NT2/D1 (cell line): ENCODE measurements at places on chromosomes 7 and 10.
A peak's percentile ranks its signal among the peaks of the same experiment; 100 is the strongest.

- no peak for DNase-seq
Observed at GRCh38 chr7:84263106-84263505, 68.5 kb upstream of the SEMA3A start.

DNA sequence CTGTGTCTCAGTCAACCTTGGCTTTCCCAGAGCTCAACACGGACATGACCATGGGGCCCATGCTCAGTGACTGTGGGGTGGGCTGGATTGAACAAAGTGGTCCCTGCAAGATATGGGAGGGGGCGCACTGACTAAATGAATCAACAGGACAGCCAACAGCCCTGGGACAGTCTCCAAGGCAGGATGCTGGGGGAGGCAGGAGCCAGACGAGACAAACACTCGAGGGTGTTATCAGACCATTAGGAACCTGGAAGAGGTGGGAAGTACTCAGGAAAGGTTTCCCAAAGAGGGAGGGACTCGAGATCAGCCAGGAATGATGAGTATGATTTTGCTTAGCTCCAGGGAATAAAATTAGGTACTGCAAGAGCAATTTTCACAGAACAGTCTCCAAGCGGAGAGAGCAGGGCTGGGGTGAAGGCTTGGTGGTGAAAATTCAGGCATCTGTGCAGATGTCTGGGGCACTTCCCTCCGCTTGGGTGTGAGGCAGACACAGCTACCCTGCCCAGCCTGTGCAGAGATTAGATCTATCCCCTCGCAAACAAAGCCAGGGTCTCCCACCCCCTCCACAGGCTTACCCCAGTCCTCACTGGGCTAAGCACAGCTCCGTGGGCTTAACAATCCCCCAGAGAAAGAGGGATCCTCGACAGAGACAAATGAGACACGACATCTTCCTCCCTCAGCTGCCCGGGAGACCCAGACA is 261.1 kb upstream of the ZMIZ1 start:
- no peak for DNase-seq

DNA sequence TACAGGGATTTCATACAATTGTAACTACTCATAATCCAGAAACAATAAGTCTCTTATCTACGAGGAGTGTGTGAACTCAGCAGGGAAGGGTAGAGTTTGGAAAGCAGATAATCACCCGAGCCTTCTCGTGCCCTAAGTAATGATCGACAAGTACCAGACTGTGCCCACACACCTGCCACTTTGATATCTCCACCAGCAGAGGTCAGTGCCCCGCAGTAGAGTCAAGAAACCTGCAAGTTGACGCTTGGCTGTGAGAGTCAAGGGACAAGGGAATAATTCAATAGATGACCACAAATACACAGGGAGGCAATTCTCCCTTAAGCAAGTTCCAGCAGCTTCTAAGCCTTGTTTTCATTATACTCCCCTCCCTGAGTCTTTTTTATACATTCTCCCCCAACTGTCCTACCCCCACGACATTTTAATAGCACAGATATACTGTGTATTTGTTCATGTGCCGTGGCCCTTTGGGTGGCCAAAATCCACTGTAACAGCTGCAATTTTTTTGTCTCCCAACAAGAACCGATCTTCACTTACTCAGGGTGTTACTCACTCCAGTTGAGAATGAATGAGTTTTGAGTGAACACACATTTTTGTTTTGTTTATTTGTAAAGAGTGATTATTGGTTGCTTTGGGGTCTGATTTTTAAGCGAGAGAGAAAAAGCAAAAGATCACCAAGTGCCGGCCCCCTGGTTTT is 106.9 kb upstream of the RHEB start:
- no peak for DNase-seq

DNA sequence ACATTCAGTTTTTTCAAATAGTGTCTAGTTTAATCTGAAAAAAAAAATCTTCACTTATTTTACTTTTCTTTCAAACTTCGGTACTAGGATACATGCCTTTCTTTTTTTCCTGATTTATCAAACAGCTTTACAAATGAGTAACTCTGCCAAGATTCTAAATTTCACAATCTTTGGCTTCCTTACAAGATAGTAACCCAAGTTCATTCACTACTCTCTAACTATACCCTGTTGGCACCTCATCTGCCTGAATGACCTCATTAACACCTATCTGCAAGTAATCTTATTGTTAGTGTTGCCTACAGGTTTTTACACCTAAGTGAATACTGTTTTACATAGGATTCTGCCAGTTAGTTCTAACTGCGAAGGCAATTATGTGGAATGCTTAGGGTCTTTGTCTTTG is 159.8 kb downstream of the FOXP2 start:
- no peak for DNase-seq

DNA sequence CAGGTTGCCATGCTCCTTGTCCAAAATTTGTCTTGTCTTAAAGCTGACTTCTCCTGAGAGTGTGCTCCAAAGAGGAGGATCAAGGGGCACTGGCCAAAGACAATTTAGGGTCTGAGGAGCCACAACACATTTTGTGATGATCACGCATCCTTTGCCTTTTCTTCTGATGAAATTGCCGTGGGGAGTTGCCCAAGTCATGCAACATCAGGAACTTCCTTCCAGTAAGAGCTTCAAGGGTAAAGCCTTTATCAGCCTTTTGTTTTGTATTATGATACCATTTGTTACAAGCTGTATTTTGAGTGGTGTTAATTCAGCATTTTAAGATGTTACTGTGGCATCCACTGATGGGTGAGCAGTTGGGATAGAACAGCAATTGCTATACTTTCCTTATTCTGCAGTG is 131.2 kb upstream of the MKI67 start:
- DNase-seq: no peak

- peak; percentile 39 for DNase-seq
Observed at GRCh38 chr10:62594093-62594520, 210.4 kb upstream of the ADO start.

GRCh38 chr10:86706977-86707376 is 38.7 kb downstream of the LDB3 start:
- no peak for DNase-seq

GRCh38 chr7:12759151-12759550 is 71.7 kb downstream of the ARL4A start:
- no peak for DNase-seq

- DNase-seq: no peak
Observed at GRCh38 chr7:149882248-149883047, 8.7 kb downstream of the ATP6V0E2 start.

GRCh38 chr7:102287111-102287980 is 678 bp downstream of the SH2B2 start:
- DNase-seq: no peak

DNA sequence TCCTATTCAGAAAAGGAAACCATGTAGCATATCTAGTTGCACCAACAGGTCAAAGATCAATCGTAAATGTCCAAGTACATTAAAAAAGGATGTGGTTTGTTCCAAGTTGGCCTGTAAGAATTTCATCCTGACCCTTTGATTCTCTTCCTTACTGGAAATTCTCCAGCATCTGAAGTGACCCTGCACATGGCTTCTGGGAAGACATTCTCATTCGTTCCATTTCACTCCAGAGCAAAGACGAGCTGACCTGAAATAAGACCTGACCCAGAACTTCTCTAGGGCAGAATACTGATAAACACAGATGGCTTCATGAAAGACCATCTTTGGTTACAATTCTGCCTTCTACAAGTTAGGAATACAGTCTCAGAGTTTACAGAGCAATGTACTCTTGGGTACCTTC is 39.8 kb downstream of the ASB4 start:
- no peak for DNase-seq

GRCh38 chr10:123993534-123994416 is 99.6 kb downstream of the CHST15 start:
- no peak for DNase-seq

GRCh38 chr7:18040196-18040595 is 12.6 kb upstream of the PRPS1L1 start:
- no peak for DNase-seq

GRCh38 chr10:126054191-126054590 is 157.8 kb downstream of the FANK1 start:
- no peak for DNase-seq

DNA sequence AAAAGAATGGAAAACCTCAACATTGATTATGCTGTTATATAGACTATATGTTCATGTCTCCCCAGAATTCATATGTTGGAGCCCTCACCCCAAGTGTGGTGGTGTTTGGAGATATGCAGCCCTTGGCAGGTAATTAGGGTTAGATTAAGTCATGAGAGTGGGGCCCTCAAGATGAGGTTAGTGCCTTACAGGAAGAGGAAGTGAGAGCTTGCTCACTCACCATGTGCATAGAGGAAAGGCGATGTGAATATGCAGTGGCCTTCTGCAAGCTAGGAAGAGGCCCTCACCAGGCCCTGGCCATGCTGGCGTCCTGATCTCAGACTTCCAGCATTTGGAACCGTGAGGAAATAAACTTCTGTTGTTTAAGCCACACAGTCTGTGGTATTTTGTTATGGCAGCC is 14.8 kb downstream of the ZNF33A start:
- no peak for DNase-seq

- no peak for DNase-seq
Observed at GRCh38 chr7:132203021-132203420, 373.2 kb downstream of the PLXNA4 start.

DNA sequence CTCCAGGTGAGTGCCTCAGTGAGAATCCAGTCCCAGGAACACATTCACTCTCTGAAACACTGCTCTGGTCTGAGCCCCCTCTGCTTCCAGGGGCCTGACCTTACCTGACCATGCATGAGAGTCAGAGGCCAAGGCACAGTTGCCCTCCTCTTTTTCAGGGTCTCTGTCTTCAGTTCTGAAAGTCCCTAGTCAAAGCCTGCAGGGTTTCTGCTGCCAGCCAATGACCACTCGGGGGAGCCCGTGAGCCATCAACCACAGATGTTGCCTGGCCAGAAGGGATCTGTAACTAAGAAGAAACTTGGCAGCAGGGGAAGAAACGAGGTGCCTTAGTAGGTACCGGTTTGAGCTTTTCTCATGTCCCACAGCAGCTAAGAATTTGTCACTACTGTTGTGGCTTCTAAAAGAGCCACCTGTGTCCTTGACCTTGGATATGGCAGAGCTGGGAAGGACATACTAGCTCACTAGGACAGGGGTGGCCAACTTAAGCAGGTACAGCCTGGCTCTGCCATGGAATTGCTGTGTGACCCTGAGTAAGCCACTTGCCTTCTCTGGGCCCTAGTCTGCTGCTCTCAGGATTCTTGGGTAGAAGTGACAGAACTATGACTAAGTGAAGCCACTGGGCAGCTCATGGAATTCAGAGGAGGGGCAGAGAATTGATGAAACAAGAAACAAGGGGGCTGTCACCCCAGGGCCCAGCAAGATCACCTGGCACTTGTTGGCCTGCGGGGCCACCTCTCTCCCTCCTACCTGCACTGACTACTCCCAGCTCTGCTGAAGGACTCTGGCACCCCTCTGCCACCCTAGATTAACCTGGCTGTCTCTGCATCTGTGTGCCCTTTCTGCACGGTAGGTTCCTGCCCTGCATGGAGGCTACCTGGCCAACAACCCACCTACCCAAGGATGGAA is 83.8 kb upstream of the GPR26 start:
- DNase-seq: peak; percentile 72

DNA sequence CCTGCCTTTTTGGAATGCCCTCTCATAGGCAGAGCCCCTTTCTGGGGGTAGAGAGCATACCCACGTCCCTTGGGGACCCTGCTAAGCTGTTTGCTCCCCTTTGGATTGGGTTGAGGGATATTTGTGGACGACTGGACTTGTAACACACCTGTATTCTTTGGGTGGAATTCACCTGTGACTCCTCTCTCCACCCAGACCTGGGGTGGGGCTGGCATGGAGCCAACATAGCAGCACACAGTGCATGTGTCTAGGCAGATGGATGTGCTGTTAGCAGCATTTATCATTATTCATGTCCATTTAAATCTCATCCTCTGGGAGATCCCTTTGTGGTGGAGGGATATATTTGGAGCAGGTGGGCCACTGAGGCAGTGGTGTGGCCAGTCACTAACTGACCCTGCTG is 51.0 kb downstream of the CDH23 start:
- no peak for DNase-seq

- DNase-seq: no peak
Observed at GRCh38 chr10:103555712-103556111, 62.2 kb downstream of the NEURL1 start.

GRCh38 chr10:124087672-124088634 is 5.4 kb downstream of the CHST15 start:
- no peak for DNase-seq

GRCh38 chr7:54738737-54739136 is 20.3 kb downstream of the SEC61G start:
- DNase-seq: no peak

- DNase-seq: no peak
Observed at GRCh38 chr7:66198956-66199355, 6.2 kb upstream of the TPST1 start.

DNA sequence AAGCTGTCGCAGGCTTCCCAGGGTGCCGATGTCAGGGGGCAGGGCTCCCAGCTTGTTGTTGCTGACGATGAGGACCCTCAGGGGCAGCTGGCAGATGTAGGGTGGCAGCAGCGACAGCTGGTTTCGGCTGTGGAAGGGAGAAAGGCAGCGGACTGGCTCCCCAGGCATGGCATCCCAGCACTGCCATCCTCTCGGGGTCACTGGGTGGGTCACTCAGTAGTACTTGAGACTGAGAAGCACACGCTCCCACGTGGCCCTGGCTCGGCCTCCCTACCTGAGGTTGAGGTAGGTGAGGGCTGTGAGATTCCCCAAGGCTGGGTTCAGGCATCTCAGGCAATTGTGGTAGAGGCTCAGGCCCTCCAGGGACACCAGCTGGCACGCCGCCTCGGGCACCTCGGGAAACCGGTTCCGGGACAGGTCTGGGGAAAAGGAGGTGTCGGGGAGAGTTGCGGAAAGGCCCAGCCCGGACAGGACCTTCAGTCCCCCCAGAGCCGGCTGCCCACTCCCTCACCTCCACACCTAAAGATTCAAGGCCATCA is 3.8 kb downstream of the LRCH4 start:
- DNase-seq: no peak

- DNase-seq: peak; percentile 70
Observed at GRCh38 chr10:24552346-24553016, 171.2 kb downstream of the ARHGAP21 start.

DNA sequence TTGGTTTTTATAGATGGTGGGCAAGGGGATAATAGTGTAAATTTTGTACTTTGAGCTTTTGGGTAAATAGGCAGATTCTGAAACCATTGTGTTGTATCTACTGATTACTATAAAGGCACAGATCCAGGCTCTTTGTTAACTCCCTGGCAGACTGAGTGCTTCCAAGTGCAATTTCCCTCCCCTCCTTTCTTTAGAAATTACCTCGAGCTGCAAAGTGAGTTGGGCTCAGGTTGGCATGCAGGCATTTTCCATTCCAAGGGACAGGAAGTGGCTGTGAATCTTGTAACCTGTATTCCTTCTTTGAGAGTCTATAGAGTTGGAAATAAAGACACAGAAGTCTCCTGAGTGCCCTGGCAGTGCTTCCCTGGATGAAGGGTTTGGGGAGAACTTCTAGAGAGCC is 494.2 kb upstream of the GALNT17 start:
- DNase-seq: peak; percentile 42

- DNase-seq: peak; percentile 18
Observed at GRCh38 chr7:80165177-80165576, 30.5 kb downstream of the GNAI1 start.
